ENCODE measurements at places on chromosomes 6 and 20.

DNA sequence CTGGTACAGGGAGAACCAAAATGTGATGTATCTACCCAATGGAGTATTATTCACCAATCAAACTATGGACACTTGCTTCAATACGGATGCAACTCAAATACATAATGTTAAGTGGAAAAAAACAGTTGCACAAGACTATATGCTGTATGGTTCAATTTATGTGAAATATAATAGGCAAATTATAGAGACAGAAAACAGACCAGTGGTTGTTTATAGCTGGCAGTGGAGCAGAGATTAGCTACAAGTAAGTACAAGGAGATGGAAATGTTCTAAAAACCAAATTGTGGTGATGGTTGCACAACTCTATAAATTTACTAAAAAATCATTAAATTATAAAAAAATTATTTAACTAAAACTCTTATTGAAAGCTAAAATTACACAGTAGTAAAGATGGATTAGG lies 113.2 kb downstream of the PRDM1 start:
- DNase-seq: no peak

GRCh38 chr20:56423211-56423610 lies 11.2 kb downstream of the CASS4 start:
- DNase-seq: no peak

DNA sequence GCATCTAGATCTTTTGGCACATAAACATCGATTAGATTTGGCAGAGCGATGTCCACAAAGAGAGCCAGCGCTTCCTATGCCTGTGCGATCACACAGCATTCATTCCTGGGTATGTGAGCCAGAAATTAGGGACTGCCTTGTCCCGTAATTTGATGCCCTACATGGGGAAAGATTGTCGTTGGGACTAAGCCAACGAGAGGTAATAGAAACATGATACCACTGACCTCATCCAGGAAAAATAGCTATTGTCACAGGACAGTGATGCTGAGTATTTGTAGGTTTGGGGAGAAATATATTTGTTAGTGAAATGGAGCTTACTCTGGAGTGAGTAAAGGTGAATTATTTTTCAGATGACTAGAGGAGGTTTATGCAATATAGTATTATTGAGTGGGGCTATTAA lies 154.0 kb downstream of the TSHZ2 start:
- DNase-seq: no peak

DNA sequence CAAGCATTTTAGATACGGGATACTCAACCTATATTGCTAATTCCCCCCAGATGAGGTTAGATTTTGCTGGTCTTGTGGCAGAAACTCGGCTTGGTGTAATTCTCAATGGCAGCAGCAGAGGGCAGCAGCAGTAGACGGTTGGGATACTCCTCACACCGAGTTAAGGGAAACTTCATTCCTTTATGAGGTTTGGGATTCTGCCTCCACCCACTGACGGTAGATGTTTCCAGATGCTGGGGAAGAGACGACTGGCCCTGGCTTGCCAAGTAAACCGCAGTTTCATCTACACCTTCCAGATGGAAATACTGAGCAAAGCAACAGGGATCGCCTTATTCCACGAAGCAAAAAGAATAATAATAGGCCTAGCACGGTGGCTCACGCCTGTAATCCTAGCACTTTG lies 8.2 kb upstream of the TBC1D7 start:
- peak; percentile 65 for DNase-seq

GRCh38 chr6:56699066-56699654 lies 56.5 kb upstream of the DST start:
- no peak for DNase-seq

DNA sequence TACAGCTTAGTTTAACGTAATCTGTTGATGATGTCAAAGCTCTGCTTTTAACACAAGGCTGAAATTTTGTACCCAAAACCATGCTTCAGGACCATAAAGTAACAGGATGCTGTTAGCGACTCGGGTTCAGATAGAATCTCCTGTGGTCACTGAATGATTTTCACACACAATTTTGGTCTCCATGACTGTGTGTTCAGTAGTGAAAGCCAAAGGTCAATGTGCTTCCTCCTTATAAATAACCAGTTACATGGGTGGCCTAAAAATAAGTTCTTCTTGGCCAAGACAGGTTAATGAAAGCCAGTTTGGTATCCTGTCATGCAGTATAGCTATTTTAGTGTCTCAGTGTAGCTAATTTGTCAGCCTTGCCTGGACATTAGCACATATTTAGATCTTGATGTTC lies 19.1 kb upstream of the LOC128125822 start:
- no peak for DNase-seq

- no peak for DNase-seq
Measured at GRCh38 chr20:12717061-12717460, 291.7 kb upstream of the SPTLC3 start.

DNA sequence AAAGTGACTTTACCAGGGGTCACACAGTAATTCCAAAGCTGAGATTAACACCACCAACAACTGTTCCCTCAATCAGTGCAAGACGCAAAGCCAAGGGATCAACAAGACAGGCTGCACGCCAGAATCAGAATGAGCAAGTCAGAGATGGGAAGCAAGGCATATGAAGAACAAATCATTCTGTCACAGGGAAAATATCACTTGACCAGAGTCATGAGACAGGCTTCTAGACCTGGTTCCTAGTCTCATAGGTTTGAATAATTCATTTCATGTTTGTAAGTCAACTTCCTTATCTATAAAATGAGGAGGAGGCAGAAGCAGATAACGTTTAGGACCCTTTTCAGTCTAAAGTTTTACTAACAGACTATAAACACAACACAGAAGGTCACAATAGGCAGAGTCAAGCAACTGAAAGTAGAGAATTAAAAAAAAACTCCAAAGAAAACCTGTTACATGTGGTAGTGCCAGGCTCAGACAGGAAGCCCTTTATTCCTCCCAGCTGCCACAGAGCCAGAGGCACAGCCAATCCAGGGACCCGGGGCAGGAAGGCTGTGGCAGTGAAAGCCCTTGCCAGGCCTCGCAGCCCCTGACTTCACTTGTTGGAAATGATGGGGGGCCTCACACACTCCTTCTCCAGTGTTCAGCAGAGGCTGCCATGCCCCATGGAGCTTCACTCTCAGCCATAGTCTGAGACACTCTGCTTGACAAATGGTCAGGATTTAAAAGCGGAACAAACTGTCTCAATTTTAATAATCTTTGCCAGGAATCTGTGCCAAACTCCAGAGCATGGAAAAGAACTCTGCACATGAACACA lies 29.2 kb upstream of the DST start:
- no peak for DNase-seq

DNA sequence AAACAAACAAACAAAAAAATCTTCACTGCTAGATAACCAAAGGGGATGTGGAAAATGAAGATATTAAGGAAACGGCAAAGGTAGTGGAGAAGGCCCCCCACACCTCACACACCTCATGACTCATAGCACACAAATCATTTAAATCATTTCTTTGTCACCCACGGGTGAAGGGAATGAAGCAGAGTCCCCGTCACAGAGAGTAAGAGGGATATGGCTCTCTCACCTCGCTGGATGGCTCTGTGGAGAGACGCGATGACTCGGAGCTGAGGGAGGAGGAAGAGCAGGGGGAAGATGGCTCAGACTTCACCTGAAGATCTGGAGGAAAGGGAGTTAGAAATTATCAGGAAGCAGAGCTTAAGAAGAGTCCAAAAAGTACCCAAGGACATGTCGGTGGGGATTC lies 1.2 kb downstream of the ATF6B start:
- DNase-seq: no peak

GRCh38 chr6:44157152-44157521 lies 1.5 kb upstream of the CAPN11 start:
- no peak for DNase-seq

DNA sequence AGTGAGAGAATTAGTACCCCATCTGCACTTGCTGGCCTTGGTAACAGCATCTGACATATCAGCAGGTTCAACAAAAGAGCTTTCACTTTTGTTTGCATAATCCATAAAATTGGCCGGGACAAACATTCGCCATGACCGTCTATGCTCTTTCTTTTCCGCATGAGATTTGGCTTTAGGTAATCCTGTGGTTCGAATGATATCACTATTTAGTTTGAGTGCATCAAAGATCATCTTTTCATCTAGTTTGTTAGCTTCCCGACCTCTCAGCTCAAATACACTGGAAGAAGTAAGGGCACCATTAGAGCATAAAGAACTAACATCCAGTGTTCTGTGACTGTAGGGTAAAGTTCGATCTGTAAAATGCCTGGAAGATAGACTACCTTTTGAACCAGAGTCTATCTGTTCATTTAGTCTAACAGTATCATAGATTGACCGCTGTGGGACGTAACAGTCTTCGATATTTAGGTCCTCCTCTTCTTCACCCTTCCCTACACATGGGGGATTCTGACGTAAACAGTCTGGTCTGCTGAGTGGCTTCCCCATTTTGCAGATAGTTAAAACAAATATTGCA lies 101.6 kb downstream of the DST start:
- no peak for DNase-seq

DNA sequence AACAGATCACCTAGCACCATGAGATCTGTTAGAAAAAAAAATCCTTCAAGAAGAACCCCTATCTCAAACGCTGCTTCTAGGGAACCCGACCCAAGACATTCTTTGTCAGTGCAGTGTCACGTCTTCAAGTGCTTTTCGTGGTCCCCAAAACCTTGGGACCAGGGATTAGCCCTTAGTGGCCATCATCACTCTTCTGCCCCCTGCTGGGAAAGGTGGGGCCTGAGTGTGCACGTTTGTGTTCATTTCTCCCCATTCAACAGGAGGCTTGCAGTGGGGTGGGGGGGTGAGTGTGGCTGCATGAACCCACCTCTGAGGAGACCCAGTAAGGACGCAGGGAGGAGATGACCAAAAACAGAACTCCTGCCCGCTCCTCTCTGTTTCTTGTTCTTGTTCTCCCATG lies 218.2 kb upstream of the RNF24 start:
- DNase-seq: no peak

DNA sequence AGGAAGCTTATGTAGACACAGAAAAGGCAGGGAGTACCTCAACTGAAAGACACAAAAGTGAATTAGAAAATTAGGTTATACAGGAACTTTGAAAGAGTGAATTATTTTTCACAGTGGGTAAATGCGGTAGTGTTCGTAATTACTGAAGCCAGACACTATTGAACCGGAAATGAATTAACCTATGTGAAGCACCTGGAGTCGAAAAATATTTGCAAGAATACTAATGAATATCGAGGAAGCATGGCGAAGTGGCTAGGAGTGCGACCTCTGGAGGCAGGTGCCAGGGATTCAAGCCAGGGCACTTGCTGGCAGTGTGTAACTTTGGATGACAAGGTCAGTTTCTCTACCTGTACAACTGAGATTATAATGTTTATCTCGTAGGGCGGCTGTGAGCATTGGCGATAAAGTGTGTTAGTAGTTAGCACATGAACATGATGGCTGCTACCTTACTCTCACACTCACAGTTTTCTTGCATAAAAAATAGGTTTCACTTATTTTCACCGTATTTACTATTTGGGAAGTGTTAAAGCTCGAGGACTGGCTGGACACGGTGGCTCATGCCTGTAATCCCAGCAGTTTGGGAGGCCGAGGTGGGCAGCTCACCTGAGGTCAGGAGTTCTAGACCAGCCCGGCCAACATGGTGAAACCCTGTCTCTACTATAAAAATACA lies 567 bp upstream of the SLC18B1 start:
- peak; percentile 76 for DNase-seq

DNA sequence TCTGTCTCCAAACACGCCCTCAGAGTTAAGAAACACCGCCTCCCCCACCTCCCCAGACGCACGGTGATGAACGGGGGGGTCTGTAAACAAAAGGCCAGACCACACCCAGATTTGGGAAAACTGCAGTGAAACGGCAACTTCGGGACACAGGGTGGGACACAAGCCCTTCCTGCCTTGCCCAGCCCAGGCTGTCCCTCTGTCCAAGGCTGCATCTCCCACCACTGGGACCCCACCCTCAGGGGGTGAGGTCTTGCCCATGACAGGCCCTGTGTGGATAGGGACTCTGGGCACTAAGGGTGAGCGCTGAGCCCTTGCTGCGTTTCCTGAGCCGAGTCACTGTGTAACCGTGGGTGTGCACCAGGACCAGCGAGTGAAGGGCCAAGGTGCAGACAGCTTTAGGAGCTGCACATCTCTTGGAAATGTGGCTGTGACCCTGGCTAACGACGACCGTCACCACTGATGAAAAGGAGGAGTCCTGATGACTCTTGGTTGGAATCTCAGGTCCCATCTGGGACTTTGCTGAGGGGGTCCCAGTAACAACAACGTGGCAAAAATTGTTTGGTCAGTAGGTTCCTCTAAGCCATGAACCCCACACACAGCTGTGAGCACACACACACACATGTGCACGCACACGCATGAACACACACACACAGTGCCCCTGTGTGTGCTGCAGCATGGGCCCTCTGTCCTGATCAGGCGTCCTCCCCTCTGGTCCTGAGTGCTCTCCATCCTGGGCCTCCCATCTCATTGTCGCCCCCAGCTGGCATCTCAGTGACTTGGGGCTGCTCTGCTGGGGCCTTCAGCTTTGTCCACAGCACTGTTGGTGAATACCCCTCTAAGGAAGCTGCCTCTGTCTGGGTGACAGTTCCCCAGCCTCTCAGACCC lies 100.6 kb downstream of the RAMACL start:
- no peak for DNase-seq

- DNase-seq: no peak
Measured at GRCh38 chr6:154232013-154232910, 124.3 kb downstream of the IPCEF1 start.

GRCh38 chr6:376827-377640 lies 14.5 kb upstream of the IRF4 start:
- DNase-seq: no peak

DNA sequence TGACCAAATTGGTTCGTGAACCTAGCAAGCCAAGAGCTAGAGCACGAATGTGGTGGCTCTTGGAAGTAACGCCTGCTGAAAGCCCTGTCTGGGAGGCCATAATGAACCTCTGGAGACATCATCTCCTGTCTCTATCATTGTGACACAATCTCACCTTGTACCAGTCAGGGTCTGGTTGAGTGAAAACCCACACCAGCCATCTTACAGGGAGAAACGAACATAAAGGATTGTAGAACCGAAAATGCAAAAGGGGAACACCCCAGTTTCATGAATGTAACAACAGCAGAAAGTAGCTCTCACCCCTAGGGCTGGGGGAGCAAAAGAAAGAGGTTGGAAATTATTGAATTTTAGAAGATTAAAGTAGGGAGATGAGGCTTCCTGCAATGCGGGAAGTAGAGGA lies 50.9 kb upstream of the TAB2 start:
- DNase-seq: no peak

- no peak for DNase-seq
Measured at GRCh38 chr6:40956936-40957335, 82.1 kb downstream of the UNC5CL start.

- DNase-seq: no peak
Measured at GRCh38 chr20:55855052-55855451, 150.3 kb downstream of the CBLN4 start.

DNA sequence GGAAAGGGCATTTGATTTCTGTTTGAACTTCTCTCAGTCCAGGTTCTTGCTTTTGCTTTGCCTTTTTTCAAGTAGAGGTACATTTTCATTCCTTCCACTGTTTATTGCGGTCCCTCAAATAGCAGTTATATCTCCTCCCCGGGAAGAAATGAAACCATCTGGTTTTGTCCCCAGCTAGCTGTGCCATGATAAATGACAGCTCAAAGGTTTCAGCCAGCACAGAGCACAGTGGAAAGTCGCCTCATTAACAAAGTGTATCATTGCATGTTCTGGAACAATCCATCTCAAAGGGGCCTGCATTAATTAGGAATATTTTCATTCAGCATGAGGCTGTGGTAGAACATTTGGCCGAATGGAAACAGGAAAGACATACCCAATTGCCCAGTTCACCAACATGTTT lies 146.0 kb downstream of the EDN3 start:
- DNase-seq: no peak

Measured in CD4-positive, alpha-beta T cell treated with Interleukin-15 for 4 hours (primary cell).